Muscle of back (tissue), 13 donors: ENCODE measurements at places on chromosomes 2 and 18.

- DNase-seq = peak; percentile 5
Measured at GRCh38 chr2:18119883-18120282, 241.4 kb downstream of the KCNS3 start.

- no peak for DNase-seq
Measured at GRCh38 chr2:35503738-35504199, 851.8 kb upstream of the CRIM1 start.

- DNase-seq = no peak
Measured at GRCh38 chr18:46338205-46338604, 234.0 kb downstream of the HAUS1 start.

- DNase-seq = no peak
Measured at GRCh38 chr18:41899535-41899934, 55.5 kb upstream of the PIK3C3 start.

GRCh38 chr2:41111836-41112627, 660.1 kb upstream of the SLC8A1 start:
- peak; percentile 52 for DNase-seq

GRCh38 chr2:141522048-141522447, 608.8 kb downstream of the LRP1B start:
- DNase-seq = no peak

GRCh38 chr2:109321570-109321969, 192.6 kb downstream of the SH3RF3 start:
- DNase-seq = no peak

- peak; percentile 88 for DNase-seq
Measured at GRCh38 chr2:176126929-176127773, 2.4 kb upstream of the HOXD8 start.

GRCh38 chr2:197477797-197478196, 21.8 kb downstream of the HSPD1 start:
- DNase-seq = no peak
